Astrocyte (in vitro differentiated cells and primary cell): ENCODE measurements at places on chromosomes 7 and 10. TPM values are rescaled to one million over a fixed set of nuclear protein-coding genes. Genes with fewer than 3 reads are reported as not detected.

DNA sequence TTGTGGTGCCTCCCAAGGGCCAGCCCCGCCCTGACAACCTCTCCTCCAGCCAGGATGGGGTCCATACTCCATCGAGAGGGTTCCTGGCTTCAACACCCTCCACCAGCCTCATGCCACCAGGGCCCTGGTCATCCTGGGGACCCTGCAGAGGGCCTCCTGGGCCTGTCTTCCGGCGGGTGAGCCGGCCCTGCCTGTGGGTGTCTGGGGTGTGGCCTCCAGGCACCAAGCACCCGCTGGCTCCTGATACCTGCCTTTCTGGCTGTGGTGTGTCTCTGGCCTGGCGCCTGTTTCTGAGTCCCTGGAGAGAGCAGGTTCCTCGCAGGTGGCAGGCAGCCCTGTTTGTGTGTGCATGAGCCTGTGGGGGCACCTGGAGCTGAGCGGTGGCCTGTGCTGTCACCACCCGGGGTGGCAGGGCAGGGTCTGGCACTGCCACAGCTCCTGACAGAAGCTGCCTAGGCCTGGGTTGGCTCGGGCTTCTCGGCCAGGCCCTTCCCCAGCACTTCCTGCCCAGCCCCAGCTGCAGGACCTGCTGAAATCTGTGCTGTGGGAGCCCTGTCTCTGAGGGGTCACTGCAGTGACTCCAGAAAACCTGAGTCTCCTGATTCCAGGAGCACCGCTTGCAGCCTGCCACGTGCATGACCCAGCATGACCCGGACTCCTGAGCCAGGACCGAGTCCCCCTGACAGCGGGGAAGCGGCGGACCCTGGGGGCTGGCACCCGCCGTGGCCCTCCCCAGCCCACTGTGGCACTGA, 18.4 kb downstream of the ADAM8 start:
- DNase-seq: no peak

- peak; percentile 10 for DNase-seq
Observed at GRCh38 chr7:87934699-87935383, 790 bp downstream of the ADAM22 start.

GRCh38 chr7:148394582-148394981, 196.0 kb upstream of the C7orf33 start:
- DNase-seq: no peak

- DNase-seq: no peak
Observed at GRCh38 chr7:108057951-108058481, 55.1 kb upstream of the LAMB1 start.

GRCh38 chr7:82617156-82617555, 173.6 kb upstream of the CACNA2D1 start:
- no peak for DNase-seq

- DNase-seq: no peak
Observed at GRCh38 chr10:26454891-26455290, 16.8 kb downstream of the APBB1IP start.

The GARIN1A gene
- 2.7 and 5.9 TPM in 2 replicates for total RNA-seq

The ANKMY2 gene
- 21.9 and 25.0 TPM in 2 replicates for total RNA-seq

The EGR2 gene
- total RNA-seq: 12.1 and 22.9 TPM in 2 replicates

GRCh38 chr10:8439040-8439439, 384.6 kb downstream of the GATA3 start:
- DNase-seq: no peak

The TRRAP gene
- total RNA-seq: 33.4 and 33.5 TPM in 2 replicates

- no peak for DNase-seq
Observed at GRCh38 chr10:111392910-111393309, 316.1 kb downstream of the ADRA2A start.

GRCh38 chr10:80144696-80145131, 12.2 kb downstream of the PLAC9 start:
- no peak for DNase-seq

The CYP2W1 gene
- total RNA-seq: not detected in 2 replicates

DNA sequence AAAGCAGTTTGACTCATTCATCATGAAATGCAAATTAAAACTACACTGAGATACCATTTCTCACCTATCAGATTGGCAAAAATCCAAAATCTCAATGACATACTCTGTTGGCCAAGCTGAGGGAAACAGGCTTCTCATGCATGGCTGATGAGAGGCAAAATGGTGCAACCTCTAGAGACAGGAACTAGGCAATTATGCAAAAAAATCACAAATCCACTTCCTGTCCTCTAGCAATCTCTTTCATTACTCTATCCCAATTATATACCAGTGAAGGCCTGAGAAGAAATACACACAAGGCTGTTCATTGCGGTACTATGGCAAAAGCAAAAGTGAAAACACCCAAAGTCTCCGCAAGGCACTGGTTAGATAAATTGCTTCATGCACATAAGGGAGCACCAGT, 25.9 kb upstream of the PTPRN2 start:
- peak; percentile 11 for DNase-seq

The CPN1 gene
- not detected in 2 replicates for total RNA-seq

DNA sequence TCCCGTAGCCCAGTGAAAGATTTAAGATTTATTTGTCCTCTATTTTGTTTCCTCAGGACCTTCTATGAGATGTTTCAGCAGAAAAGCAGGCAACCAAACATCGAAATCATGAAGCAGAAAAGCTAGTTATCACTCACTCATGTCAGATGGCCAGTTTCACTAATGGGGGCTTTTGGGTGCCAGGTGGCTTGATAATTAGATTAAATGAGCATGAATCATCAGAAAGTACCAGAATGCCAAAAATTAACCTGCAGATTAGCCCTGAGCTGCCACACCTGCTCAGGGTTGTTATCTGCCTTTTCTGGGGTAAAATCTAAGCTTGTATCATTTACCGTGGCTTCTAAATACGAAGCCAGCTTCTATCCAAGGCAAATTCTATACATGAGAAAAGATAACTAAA, 1017.5 kb downstream of the XPNPEP1 start:
- DNase-seq: no peak

GRCh38 chr7:110308791-110309190, 782.1 kb upstream of the LRRN3 start:
- DNase-seq: no peak

DNA sequence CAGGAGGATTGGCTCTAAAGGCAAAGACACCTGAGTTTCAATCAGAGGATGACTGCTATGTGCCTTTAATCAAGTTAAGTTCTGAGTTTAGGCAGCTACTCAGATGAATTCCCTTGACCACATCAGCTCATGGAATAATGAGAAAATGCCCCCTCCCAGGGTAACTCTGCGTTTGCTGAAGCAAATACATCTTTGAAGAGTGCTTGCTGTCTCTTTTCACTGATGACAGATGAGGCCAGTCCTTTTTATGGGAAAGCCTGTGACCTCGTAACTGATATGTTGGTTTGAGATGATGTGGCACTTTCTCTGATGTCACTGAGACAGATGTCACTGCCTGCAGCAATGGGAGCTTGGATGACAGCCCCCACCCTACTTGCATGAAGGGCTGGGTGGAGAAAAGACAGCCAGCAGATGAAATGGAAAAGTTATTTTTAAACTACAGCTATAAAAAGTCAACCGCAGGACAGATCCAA, 43.7 kb upstream of the DGKI start:
- DNase-seq: no peak

The DPYSL4 gene
- total RNA-seq: 25.8 and 26.1 TPM in 2 replicates
